ENCODE measurements at places on chromosomes 5 and 9.

DNA sequence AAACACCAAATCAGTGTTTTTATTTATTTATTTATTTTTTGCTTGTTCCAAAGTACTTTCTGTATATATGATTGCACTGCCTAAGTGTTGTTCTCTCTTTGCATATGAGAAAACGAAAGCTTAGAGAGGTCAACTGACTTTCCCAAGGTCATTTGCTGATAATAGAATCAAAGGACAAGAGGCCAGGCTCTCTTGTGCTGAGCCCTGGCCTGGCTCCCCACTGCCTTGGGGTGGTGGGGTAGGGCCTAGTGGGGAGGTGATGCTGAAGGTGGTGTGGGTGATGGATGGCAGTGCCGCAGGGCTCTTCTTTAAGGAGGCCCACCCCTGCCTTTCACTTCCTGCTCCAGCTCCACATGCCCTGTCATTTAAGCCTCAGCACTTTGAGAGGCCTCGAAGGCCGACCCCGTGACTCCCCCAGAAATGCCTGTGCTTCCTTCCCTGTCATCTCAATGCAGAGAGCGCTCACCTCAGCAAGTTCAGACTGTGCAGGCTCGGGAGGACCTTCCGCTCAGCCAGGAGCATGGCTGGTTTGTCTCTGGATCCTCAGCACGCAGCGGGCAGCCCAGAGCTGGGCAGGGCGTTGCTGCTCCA, 59.5 kb downstream of the SMIM23 start:
- no peak for DNase-seq

- no peak for DNase-seq
These were observed 150.4 kb downstream of the FSTL4 start for GRCh38 chr5:133461796-133462516.

DNA sequence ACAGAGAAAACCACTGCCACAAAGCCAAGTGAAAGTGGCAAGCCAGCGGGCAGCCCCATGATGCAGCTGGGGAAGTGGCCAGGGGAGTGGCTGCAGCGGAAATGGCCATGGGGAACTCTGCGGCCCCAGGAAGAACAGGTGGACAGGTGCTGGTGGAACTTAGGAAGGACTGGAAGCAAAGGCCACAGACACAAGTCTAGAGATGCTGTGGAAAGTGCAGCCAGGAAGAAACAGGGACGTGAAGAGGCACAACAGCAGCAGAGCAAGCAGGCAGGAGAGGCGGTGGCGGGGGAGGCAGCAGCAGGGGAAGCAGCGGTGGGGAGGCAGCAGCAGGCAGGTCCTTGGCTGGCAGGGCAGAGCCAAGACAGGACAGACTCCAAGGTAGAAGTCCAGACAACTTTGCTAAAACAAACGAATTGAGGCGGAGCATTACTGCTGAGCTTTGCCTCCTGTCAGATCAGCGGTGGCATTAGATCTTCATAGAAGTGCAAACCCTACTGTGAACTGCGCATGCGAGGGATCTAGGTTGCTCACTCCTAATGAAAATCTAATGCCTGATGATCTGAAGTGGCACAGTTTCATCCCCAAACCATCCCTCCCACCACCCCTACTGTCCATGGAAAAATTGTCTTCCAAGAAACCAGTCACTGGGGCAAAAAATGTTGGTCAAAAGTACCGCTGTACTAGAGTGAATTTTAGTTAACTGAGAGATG, 11.8 kb downstream of the SURF6 start:
- DNase-seq: no peak

GRCh38 chr9:21933865-21934264, 60.3 kb downstream of the CDKN2A start:
- no peak for DNase-seq

GRCh38 chr9:16485160-16485559, 385.3 kb downstream of the BNC2 start:
- no peak for DNase-seq
